ENCODE measurements at places on chromosomes 2 and 18. TPM values are rescaled to one million over a fixed set of nuclear protein-coding genes. Genes with fewer than 3 reads are reported as not detected.

SLC30A3 gene
- 3.8 TPM for total RNA-seq

AGAP1 gene
- total RNA-seq = 24.3 TPM

CHRNG gene
- not detected for total RNA-seq

SH3BP4 gene
- total RNA-seq = 34.4 TPM

PCARE gene
- not detected for total RNA-seq

CFC1 gene
- not detected for total RNA-seq

NTSR2 gene
- not detected for total RNA-seq

PPP1R1C gene
- 2.2 TPM for total RNA-seq

HOXD13 gene
- 0.23 TPM for total RNA-seq

ABCB11 gene
- 0.01 TPM for total RNA-seq

IL1F10 gene
- total RNA-seq = not detected

RAB6C gene
- total RNA-seq = not detected

COL3A1 gene
- 0.27 TPM for total RNA-seq

ATF2 gene
- 19.8 TPM for total RNA-seq

CRYGC gene
- not detected for total RNA-seq

ABCG8 gene
- not detected for total RNA-seq

OXER1 gene
- not detected for total RNA-seq

ANKRD23 gene
- total RNA-seq = 0.72 TPM

All from A549 treated with CORT108297 at 1 μM for 4 hours (cell line).